KBM-7 (cell line): ENCODE measurements at places on chromosomes 3 and 15.

DNA sequence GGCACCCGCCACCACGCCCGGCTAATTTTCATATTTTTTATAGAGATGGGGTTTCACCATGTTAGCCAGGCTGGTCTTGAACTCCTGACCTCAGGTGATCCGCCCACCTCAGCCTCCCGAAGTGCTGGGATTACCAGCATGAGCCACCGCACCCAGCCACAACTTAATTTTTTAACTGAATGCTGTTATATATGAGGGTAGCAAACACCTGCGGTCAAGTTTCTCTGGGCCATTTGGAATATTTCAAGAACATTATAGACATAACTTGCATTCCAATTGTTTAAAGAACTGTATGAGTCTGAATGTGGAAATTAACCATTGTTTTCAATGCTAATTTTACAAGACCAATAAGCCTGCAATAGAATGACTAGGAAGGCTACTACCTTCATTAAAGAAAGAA lies 35.7 kb upstream of the GOLGA8B start:
- DNase-seq, result no peak

DNA sequence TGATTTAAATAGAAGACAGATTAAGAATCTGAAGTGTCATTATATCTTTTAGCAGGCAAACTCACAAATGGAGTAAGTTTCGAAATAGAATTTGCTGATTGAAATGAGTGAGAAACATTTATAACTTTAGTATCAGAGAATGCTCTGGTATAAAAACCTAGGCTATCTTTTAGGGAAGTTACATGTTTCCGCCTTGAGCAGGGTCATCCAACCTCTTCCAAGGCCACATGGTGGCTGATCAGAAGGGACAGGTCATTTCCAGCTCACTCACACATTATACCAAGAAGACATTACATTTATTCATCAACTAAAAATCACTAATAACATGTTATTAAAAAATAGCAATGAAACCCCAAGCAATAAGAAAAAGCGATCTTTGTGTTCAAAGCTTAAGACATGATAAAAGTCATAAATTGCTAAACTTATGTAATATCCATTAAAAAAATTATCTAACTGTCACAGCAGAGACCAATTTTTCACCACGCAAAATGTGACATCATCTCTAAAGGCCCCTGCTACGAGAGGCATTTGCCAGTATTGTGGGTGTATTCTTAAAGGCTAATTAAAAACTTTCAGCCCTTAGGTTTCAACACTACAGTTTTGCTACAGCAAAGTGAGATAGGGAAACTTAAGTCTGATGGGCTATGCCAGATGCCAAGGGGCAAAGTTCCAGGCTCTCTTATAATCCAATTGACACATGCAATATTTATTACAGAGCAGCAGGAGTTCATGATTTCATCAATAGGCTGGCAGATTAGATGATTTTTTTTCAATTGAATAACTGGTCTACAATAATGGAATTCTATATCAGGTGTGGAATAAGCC lies 240.4 kb upstream of the TBL1XR1 start:
- DNase-seq, result no peak

- no peak for DNase-seq
These were observed 35.1 kb upstream of the PPARG start for GRCh38 chr3:12253516-12254343.

GRCh38 chr15:101464256-101464998 lies 25.1 kb downstream of the PCSK6 start:
- DNase-seq, result no peak

DNA sequence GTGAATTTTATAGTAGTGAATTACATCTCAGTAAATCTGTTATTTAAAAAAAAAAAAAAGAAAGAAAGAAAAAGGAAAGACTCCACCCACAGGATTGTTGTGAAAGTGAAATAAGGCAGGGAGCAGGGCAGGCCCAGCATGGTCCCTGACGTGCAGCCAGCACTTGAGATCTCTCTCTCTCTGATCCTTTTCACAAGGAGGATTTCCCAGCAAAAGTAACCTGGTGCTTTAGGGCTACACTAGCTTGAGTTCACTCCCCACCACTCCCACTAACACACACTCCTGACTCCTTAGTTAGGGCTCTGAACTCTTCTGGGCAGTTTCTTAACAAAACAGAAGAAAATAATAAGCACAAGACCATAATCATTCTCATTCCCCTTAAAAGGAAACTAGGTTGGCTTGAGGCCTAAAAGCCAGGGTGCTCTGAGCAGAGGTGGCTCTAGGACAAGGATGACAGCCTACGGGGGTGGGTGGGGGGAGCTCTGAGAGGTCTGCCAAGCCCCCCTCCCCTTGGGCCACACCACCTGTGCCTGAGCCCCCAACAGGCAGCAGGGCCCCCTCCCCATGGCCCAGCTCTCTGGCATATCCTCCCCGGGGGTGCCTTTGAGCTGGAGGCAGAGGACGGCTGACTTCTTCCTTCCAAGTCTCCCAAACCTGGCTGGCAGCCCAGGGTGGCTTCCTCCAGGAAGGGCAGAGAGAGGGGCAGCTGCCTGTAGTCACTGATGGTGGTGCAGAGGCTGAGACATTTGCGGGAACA lies 856 bp downstream of the TMEM40 start:
- no peak for DNase-seq

- DNase-seq, result no peak
These were observed 161.2 kb downstream of the ALCAM start for GRCh38 chr3:105527949-105528348.

- no peak for DNase-seq
These were observed 154.4 kb downstream of the CHL1 start for GRCh38 chr3:350871-351371.

DNA sequence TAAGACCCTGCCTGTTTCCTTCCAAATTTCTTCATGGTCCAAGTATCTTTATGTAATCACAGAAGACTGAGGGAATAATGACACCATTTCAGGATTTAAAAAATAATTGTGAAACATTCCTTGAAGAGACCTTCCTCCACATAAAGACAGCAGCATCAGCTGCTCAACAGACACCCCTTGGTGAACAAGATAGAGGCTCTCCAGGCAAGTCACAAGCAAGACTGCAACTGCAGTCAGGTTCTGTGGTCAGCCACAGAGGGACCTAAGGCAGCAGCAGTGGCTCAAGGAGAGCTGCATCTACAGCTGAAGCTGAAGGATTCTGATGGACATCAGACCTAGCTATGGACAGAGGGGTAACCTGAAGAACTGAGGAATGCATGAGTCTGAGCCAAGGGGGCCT lies 97.2 kb upstream of the C3orf80 start:
- DNase-seq, result no peak

GRCh38 chr3:119418641-119419040 lies 44.8 kb downstream of the TMEM39A start:
- no peak for DNase-seq

GRCh38 chr15:59203657-59204056 lies 3.0 kb upstream of the LDHAL6B start:
- no peak for DNase-seq

GRCh38 chr3:127822682-127823425 lies 539 bp upstream of the MGLL start:
- DNase-seq, result no peak

DNA sequence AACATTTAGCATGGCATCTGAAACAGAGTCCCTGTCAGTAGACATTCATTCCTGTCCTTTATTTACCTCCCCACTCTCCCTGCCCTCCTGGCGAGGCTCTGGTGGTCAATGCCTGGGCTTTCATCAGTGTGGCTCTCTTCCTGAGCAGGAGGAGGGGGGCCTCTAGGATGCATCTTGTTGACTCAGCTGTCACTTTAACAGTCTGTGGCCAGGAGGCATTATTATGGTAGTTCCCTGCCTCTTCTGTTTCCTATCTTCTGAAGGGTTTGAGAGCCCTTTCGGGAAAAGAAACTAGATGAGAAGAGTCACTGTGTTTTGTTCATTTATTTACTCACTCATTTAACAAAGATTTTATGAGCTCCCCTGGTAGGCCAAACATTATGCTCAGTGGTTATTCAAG lies 2.4 kb upstream of the PPP1R14D start:
- DNase-seq, result no peak

GRCh38 chr15:63719281-63719680 lies 114.5 kb downstream of the HERC1 start:
- DNase-seq, result peak; percentile 15

GRCh38 chr15:94070356-94071295 lies 160.7 kb upstream of the MCTP2 start:
- no peak for DNase-seq

DNA sequence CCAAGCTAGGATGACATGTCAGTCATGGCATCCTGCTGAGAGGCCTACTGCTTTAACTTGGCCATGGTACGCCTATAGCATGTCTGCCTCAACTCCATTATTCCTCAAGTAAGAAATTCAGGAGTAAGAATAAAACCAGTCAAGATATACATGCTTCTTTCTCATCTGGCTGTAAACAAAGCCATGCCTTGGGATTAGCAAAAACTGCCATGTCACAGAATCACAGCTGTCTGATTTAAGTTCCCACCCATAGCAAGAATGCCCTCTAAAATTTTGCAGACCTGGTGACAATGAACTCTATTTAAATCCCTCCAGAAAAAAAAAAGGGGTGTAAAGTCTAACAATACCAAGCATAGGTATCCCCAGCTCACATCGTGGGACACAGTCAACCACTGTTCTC lies 55.6 kb upstream of the ACAN start:
- DNase-seq, result no peak

DNA sequence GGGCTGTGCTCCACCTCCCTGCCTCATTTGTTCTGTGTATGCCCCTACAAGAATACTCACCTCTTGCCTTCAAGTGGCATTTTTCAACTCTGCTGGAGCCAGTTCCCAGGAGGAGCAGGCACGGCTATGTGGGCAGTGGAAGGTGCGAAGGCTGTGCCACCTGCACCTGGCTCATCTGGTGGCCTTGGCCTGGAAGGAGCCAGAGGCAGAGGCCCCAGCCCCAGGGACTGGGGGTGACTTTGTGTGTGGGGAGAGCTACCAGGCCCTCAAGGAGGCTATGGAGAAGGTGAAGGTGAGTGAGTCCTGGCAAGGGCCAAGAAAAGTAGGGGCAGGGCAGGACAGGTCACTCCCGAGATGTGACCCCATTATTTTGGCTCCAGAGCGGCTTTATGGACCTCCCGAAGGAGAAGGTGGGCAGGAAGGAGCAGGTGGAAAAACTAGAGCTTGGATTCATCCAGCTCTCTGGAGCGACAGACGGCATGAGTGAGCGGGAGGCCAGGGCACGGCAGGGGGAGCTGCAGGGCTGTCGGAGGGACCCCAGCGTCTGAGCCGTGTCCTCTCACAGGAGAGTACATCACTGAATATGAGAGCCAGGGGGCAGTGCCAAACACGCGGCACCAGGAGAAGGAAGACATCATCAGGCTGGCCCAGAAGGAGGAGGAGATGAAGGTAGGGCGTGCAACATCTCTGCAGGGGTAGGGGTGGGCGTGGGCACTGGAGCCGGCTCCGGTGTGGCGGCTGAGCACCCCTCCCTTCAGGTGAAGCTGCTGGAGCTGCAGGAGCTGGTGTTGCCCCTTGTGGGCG lies 57.3 kb upstream of the UBE2Q2 start:
- peak; percentile 26 for DNase-seq

DNA sequence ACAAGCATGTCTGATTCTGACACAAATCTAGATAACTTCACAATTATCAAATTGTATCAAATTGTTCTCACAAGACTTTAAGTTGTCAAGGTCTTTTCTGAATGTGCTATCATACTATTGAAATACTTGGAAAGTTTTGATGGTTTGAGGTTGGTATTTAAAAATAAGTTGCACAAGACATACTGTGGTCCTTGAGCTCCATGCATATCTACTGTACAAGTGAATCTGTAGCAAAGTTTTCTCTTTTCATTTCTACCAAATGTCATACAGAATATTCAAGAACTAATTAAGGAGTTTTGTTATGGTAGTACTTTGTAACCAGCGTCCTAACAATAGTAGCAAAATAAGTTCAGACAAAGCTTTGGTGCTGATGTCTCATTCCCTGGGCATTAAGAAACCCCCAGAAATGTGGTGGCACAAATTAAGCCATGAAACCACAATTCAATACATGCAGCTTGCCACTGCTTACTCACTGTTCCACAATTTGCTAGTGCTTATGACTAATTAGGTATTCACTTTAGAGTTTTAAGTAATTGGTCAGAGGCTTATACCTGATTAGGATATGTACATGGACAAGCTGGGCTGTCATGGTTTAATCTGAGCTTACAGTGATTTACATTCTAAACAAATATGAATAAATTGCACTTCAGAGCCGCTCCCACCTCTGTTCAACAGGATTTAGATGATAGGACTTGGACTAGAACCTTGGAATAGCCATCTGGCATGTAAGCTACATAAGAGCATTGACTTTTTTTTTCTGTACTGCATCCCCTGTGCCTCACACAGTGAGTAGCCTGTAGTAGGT lies 8.8 kb downstream of the TBC1D23 start:
- DNase-seq, result no peak

- DNase-seq, result no peak
These were observed 68.4 kb upstream of the KLF13 start for GRCh38 chr15:31258260-31258659.

GRCh38 chr15:60315878-60316277 lies 81.9 kb downstream of the ANXA2 start:
- DNase-seq, result no peak
